ENCODE measurements at places on chromosomes 3 and 15.

- no peak for DNase-seq
Measured at GRCh38 chr3:108953210-108953609, 469 bp downstream of the GUCA1C start.

GRCh38 chr3:158200955-158201354 lies 91.1 kb downstream of the RSRC1 start:
- no peak for DNase-seq

GRCh38 chr3:98343647-98344507 lies 9.8 kb upstream of the OR5K4 start:
- no peak for DNase-seq

GRCh38 chr3:84223512-84223911 lies 735.3 kb upstream of the CADM2 start:
- no peak for DNase-seq

- no peak for DNase-seq
Measured at GRCh38 chr15:68372291-68372811, 59.6 kb downstream of the ITGA11 start.

- no peak for DNase-seq
Measured at GRCh38 chr15:95192923-95193322, 961.6 kb downstream of the MCTP2 start.

DNA sequence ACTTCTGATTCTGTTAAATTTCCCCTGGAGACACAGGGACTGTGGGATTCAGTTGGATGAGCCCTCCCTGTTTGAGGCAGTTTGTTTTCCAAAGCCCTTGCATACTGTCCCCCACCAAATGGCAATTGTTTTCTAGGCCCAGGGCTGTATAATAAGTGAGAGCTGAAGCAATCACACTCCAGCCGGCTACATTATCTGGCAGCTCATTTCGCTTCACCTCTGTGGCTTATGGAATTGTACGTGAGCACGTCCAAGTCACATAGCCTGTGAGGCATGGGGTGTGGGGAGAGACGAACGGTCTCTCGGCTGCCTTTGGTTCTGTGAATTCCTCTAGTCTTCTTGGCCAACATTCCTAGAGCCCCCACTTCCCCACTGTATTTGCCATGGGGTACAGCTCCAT lies 10.7 kb downstream of the RBP2 start:
- DNase-seq, result no peak

- no peak for DNase-seq
Measured at GRCh38 chr3:196572389-196572788, 3.9 kb downstream of the FBXO45 start.

DNA sequence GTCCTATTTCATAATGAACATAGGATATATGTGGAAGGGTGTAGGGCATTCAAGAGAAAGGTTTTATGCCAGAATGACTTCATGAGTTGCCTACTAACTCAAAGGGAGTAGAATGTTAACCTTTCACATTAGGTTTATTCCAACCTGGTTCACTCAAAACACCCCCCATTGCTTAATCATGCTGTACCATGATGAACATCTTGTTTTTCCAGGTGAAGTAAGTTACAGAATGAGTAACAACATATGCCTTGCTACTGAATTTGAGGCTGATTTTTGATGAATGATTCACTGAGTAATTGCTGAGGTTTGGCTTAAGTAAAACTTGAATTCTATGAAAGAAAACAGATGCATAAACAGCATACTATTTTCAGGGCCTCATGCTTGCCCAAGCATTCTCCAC lies 5.9 kb upstream of the CLDN16 start:
- no peak for DNase-seq

DNA sequence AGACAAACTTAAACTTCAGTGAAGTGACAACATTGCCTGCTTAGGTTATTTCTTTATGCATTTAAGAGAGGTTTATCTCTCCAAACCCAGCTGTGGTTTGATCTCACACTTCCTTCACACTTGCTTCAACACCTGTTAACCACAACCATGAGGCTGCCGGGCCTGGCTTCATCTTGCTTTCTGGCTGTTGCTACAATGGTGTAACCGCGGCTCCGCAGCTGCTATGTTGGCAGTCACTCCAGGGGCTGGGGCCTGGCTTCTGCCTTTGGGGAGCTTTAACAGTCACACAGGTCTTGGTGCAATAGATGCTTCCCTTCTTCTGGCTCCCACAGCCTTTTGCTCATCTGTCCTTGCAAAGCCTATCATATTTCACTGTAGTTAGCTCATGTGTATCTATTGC lies 72.9 kb upstream of the MNS1 start:
- no peak for DNase-seq

DNA sequence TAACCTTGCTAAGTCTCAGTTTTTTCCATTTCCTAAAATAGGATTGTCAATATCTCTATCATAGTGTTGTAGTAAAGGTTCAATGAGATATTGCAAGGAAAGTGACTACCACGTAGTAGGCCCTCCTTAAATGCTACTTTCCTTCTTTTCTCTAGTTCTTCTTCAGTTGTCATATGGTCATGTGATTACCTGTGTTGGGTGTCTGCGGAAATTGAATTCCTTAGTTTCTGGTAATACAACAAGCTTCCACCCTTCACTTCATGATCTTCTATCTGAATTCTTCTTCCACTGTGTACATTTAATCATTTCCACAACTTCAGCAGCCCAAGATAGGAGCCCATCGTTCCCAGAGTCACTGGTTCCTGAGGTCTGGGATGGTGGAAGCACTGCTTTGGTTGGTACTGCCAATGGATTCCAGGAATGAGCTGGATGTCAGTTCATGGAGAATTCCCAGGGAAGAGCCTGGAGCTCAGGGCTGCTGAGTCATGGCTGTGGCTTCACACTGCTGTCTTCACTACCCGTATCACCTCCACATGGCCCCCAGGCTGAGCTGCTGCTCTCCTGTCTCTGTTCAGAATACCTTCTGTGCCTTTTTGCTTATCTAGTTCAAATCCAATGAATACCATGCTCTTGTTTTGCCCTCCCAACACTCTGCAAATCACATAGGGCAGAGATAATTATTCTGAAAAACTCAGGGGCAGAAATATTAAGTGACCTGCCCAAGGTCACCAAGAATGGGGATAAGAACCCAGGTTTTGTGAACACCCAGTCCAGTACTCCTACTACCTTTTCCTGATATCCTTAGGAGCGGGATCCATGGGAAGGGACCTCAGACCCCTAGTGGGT lies 98.6 kb downstream of the RPL39L start:
- no peak for DNase-seq

GRCh38 chr3:61574854-61575253 lies 13.5 kb downstream of the PTPRG start:
- no peak for DNase-seq

- DNase-seq, result no peak
Measured at GRCh38 chr3:125679258-125679657, 84.0 kb upstream of the OSBPL11 start.
